Suppressor macrophage treated with lipopolysaccharide for 1 hour (primary cell): ENCODE measurements at places on chromosomes 16 and 17.

GRCh38 chr17:21129023-21129681, 2.4 kb downstream of the DHRS7B start:
- DNase-seq, result peak; percentile 59

DNA sequence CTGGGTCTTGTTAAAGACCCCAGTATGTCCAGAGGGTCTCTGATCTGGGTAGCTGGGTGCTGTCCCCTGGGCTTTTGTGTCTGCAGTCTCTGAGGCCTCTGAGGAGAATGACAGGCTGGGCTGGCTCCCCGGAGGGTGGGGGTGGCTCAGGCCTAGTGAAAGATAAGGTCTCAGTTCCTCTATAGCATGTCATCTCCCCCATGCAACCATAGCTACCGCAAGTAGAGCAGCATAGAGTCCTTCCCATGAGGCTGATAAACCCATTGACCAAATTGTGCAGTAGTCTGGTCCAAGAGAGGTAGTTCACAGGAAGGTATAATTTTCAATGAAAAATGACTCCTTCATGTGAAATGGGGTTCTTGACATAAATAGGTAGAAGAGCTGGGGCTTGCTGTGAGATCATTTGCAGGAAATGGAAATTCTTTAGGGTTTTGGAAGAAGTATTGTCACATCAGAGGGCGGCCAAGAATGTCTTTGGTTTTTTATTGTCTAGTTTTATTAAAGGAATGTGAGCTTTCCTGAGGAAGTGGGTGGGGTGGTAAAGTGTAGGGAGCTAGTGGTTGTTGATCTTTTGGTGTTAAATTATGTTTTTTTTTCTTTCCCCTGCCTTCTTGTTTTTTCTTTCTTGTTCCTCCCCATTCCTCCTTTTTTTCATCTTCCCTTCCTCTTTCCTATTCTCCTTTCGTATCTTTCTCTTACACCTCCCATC, 21.0 kb downstream of the SLC7A6OS start:
- peak; percentile 28 for DNase-seq

DNA sequence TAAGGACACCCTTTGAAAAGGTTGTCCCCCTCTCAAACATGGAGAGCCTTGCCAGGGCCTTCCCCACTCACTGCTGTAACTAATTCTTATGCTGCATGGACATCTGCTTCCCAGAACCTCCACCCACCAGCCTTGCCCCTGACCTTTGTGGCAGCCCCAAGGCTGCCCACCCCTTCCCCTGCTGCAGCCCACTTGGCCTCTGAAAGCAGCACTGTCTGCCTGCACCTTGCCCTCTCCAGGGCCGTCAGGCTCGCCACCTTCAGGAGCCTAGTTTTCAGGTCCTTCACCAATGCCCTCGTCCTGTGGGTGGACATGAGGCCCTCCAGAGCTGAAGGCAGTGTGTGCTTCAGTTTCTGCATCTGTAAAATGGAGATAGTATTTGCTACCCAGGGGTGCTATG, 2.7 kb upstream of the CORO1A start:
- no peak for DNase-seq

- DNase-seq, result no peak
These were observed 11.1 kb downstream of the CD300LG start for GRCh38 chr17:43857957-43858600.

- DNase-seq, result peak; percentile 34
These were observed 894 bp downstream of the RNF227 start for GRCh38 chr17:7915179-7915610.

- DNase-seq, result peak; percentile 78
These were observed 910 bp downstream of the ITGAL start for GRCh38 chr16:30473231-30474073.

- no peak for DNase-seq
These were observed 4.2 kb downstream of the BBS2 start for GRCh38 chr16:56515665-56516064.

DNA sequence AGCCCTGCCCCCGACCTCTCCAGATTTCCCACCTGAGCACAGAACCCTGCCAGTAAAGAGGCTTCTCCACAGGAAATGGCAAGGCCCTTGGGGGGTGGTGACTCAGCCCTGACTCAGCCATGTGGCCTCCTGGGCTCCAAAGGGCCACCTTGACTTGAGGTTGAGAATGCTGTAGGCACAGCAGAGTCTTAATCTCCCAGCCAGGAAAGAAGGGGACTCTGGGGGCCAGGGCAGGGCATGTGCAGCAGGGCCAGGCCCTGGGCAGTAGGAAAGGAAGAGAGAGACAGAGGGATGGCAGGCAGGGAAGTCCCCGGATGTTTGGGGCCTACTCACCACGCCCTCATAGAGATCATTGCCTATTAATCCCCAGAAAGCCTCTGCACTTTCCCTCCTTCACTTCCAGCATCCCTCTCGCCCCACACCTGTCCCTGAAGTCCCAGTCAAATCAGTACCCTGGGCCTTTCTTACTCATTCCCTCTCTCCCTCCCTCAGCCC, 4.8 kb upstream of the ITGA3 start:
- DNase-seq, result peak; percentile 30

DNA sequence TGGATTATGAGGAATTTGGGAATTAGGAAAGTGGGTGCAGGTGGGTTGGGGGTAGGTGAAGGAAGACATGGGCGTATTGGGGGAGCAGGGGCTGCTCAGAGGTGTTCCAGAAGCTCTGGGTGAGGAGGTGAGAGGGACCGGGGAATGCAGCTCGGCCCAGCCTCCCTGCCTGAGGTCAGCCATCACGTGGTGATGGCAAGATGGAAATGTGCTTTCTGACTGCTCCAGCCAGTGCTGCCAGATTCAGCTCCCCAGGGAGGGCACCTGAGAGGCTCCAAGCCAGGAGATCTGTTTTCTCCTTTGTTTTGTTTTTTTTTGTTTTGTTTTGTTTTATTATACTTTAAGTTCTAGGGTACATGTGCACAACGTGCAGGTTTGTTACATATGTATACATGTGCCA, 35.2 kb upstream of the STH start:
- no peak for DNase-seq

GRCh38 chr16:85988723-85989313, 89.9 kb downstream of the IRF8 start:
- DNase-seq, result no peak

DNA sequence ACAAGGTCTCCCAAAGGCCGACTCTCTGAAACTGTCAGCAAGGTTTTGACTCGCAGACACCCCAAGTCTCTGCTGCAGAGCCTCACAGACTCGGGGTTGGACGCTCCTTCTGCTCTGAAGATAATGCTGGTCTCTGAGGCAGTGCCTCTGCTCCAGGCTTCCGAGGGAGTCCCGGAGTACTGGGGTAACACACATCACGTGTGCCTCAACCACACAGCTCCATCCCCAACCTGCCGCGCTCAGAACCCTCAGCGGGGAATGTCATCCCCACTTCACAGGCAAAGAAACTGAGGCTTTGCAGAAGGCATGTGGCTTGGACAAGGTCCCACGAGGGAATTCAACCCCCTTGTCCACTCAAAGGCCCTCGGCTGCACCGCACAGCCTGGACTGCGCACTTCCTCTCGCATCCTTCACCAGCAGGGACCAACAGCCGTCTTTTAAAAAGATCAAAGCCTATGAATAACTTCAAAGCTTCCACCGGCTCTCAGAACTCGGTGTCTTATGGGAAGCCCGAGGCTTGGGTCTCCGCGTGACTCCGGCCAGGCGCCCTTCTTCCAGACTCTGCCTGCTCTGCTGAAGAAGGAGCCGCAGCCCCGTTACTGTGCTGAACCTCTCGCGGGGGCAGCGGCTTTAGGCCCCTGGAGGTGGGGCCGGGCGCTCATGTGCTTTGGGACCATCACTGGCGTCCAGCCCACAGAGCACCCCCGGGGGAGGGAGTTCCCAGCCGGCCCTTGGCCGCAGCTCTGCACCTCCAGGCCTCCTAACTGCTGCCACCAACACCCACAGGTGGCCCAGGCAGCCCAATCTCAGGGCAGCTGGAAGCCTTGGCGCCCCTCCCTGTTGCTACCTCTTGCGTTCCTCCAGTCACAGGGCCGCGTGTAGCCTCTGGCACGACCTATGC, 2.2 kb downstream of the TMEM204 start:
- DNase-seq, result no peak

- DNase-seq, result peak; percentile 95
These were observed 44.2 kb downstream of the WDR45B start for GRCh38 chr17:82603981-82604448.
